ENCODE measurements at places on chromosomes 13 and 19.

DNA sequence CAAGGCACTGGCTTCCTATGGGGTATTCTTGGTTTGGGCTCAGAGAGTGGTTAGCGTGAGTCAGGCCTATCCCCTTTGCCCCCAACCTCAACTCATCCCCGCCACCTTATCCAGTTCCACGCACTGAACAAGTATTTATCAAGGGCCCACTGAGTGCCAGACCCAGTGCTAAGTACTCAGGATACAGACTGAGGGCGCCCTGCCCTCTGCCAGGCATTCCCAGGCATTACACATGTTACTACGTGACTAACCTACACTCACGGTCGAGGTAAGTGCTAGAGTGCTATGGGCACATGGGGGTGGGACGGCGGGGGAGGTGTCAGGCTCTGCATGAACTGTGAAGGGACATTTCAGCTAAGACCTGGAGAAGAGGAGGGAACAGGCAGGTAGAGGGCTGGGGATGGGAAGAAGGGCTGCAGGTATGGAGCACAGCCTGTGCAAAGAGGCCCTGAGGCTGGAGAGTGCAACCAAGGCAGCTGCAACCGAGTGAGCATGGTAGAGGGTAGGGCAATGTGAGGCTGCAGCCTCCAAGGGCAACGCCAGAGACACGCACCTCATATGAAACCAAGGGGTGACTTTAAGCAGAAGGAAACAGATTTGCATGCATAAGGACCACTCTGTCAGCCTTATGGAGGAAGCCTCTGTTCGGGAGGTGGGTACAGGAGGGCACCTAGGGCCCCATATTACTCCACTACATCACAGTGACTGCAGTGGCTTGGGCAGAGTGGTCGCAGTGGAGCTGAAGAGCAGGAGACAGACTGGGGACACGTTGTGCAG is 22.5 kb downstream of the DHRS12 start:
- DNase-seq, result no peak

GRCh38 chr13:47085346-47085745 is 188.5 kb upstream of the HTR2A start:
- no peak for DNase-seq

DNA sequence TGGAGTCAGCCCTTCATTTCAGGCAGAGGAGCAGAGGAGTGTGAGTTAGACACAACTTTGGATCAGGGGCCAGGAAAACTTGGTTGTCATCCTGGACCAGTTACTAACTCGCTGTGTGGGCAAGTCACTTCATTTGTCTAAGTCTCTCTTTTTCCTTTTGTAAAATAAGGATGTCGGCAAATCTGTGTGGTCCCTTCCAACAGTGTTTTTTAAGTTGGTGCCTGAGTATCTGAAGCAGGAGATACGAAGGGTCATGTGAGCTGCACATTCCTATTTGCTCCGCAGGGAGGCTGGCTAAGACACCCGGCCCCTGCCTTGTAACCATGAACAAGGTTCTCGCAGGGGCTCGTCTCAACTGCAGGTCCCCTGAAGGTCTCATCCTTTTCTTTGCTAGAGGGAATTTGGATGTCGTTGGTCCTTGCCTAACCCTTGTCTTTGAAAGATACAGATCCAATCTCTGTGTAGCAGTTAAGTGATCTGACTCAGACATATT is 64.3 kb downstream of the LRCH1 start:
- no peak for DNase-seq

- no peak for DNase-seq
Observed at GRCh38 chr19:16330368-16330801, 5.8 kb downstream of the KLF2 start.

DNA sequence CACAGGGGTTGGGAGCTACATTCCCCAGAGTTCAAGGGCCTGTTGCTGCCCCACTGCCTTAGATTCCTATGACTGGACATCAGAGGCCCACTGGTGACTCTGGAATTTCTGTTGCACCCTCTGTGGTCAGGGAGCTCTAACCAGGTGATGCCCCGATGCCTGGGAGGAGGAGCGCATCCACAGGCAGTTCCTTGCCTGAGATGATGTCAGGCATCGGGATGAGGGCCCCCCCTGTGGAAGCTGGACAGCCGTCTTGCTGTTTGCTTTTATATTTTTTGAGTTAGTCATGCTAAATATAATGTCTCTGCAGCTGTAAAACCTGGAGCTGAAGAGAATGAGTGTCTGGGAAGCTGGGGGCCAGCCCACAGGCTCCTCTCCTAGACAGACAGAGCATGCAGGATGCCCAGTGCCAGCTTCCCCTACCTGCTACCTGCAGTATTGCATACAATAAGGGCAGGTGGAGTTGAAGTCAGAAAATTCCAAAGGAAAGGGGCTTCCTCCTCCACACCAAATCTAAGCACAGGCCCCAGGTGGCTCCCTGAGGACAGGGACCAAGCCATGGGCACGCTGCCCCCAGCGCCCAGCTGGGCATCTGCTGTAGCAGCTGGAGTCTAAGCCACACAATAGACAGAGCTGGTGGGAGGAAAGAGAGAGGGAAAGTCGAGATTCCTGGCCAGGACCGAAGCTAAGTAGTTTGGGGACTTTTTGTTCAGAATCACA is 16.2 kb downstream of the COL4A2 start:
- DNase-seq, result no peak

GRCh38 chr13:39273953-39274738 is 235.9 kb downstream of the NHLRC3 start:
- DNase-seq, result peak; percentile 29

GRCh38 chr13:110610955-110611595 is 4.3 kb upstream of the NAXD start:
- DNase-seq, result no peak

DNA sequence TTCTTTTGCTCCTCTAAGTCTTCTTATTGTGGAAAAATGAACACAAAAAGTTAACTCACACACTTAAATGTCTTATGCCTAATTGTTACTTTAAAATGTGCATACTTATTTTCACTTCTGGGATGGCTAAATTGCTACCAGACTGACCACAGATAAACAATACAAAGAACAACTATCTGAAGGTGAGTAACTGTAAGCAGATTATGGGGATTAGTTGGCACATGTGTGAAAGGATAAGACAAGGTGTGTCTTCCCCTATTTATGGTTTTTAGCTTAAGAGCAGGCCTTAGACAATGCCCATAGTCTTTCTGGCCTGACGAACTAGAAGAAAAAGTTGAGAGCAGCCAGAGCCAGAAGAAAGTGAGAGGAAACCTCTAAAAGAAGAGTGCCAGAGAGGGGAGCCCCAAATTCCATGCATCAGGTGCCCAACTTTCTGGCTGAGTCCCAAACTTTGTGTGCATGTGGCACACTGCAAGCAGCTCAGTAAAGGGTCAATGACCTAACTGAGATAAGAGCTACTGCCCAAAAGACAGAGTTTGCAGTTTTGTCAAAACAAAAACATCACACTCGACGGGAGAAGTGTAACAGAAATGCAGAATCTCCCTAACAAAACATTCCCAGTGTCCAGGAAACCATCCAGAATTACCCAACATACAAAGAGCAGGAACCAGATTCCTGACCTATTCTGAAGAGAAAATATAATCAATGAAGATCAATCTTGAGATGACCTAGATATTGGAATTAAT is 375.4 kb downstream of the KCNRG start:
- no peak for DNase-seq

DNA sequence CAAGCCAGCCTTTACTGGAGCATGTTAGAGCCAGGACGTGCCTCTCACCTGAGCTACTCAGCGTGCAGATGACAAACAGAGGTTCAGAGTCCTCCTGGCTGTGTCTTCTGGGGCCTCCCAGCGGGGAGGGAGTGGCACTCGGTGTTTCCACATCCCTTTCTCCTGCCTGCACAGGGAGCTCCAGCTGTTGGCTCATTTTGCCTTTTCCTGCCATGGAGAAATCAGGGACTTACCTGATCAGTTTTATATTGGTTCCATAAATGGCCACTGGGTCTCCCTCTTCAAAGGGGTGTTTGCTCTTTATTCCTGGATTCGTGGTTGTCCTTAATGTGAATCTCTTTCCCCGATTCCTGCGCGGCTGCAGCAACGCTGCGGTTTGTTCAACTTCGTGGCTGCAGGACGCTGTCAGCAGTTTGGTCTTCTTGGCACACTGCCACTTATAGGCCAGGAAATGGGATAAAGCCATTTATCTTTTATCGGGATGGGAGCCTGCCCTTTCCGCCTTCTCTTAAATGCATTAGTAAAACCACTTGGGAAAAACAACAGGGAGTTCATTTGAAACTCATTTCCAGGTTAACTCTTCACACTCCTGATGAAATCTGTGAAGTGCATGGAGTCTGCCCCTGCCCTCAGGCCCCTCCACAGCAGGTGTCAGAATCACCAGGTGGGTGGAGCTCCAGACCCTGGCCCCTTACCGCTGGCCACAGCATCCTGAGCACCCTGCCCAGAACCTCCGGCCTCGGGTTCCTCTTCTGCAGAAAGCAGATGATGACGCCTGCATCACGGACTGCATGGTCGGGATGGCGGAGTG is 39.8 kb upstream of the MCF2L start:
- no peak for DNase-seq

GRCh38 chr13:44422755-44423643 is 49.4 kb downstream of the SERP2 start:
- DNase-seq, result no peak

DNA sequence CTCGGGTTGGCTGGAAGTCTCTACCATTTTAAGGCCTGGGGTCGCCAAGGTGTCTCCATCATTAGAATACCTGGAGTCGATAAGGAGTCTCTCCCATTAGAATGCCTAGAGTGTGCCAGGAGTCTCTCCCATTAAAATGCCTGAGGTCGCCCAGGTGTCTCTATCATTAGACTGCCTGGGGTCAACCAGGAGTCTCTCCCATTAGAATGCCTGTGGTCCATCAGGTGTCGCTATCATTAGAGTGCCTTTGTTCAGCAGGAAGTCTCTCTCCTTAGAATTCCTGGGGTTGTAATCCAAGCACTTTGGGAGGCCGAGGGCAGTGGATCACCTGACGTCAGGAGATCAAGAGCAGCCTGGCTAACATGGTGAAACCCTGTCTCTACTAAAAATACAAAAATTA is 1533.0 kb downstream of the UQCRFS1 start:
- DNase-seq, result no peak

GRCh38 chr19:8814176-8814575 is 17.9 kb downstream of the ZNF558 start:
- no peak for DNase-seq

- DNase-seq, result no peak
Observed at GRCh38 chr13:30918662-30919405, 12.8 kb downstream of the MEDAG start.

DNA sequence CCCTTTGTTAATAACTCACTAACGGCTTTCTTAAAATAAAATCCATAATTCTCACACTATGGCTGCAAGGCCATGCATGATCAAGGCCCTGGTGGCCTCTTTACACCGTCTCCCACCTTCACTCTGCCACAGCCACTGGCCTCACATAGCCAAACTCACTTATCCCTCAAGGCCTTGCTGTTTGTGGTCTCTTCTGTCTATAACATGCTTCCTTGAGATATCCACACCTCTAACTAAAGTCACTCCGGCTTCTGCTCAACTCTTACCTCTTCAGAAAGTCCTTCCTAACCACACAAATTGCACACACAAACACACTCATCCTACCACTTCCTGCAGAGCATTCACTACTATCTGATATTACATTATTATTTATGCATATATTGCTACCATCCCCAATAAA is 262.5 kb downstream of the DIAPH3 start:
- no peak for DNase-seq

DNA sequence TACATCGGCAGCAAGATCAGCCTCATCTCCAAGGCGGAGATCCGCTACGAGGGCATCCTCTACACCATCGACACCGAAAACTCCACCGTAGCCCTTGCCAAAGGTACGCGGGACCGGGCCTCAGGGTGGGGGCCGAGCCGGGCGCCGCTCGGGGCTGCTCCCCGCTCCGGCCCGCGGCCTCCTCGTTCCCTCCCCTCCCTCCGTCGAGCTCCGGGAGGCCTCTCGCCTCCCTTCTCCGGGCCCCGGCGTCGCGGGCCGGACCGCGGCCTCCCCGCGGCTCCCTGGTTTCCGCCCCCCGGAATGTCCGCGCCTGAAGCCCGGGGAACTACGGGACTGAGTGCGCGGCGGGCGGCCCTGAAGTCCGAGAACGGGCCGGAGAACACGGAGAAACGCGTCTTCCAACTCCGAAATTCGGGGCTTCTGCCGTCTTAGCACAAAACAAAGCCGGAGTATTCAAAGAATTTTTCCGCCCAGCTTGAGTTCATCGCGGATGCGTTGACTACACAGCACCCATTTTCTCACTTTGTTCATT is 423 bp downstream of the LSM14A start:
- peak; percentile 87 for DNase-seq

GRCh38 chr13:21138561-21138960 is 37.8 kb downstream of the SKA3 start:
- DNase-seq, result no peak

DNA sequence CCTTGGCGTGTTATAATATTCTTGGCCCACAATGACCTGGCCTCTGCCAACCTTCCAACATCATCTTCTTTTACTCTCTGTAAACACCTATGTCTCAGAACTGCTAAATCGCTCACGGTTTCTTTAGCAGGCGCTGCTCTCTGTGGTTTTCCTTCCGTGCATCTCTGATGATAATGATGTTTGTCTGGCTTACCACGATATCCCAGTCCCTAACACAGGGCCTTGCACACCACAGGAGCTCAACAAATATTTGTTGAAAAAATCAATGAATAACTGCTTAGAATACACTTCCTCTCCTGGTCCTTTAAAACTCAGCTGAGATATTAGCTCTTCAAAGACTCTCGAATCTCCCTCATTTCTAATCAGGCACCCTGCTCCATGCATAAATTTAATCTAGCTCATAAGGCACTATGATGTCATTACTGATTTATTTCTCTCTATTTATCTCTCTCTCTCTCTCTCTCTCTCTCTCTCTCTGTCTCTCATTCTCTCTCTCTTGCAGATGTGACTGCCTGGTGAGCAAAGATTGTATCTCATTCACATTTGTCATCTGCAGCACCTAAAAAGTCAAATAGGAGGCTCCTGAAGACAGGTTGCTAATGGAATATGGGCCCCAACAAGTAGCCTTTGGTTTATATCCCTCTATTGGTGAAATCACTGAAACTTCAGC is 206.4 kb downstream of the NHLRC3 start:
- no peak for DNase-seq

DNA sequence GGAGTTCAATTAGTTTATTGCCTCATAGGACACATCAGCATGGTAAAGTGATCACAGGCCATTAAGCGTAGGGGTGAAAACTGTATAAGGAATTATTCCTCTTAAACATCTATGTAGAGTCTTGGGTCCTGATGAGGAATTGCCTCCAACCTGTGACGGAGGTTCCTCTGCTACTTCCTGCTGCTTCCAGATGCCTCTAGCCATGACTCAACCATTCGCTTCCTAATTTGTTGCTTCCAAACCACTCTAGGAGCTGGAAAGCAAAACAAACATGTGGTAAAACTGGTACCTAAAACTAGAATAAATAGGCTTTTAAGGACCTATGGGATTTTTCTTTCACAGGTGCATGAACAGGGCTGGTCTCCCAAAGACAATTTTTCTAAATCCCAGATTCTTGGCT is 253.8 kb downstream of the KLF12 start:
- DNase-seq, result no peak

GRCh38 chr13:40777166-40777808 is 6.3 kb upstream of the MRPS31 start:
- peak; percentile 78 for DNase-seq

GRCh38 chr13:113848020-113848419 is 15.9 kb downstream of the GAS6 start:
- no peak for DNase-seq

Data from retina (tissue), 1 donor.